ENCODE measurements at places on chromosomes 11 and 22. TPM values are rescaled to one million over a fixed set of nuclear protein-coding genes. Genes with fewer than 3 reads are reported as not detected.

The NLRP6 gene
- 0.73 TPM for total RNA-seq

The SCO2 gene
- total RNA-seq = 2.9 TPM

The SEPTIN3 gene
- 0.54 TPM for total RNA-seq

The DSCAML1 gene
- total RNA-seq = 1.3 TPM

The LDHAL6A gene
- not detected for total RNA-seq

DNA sequence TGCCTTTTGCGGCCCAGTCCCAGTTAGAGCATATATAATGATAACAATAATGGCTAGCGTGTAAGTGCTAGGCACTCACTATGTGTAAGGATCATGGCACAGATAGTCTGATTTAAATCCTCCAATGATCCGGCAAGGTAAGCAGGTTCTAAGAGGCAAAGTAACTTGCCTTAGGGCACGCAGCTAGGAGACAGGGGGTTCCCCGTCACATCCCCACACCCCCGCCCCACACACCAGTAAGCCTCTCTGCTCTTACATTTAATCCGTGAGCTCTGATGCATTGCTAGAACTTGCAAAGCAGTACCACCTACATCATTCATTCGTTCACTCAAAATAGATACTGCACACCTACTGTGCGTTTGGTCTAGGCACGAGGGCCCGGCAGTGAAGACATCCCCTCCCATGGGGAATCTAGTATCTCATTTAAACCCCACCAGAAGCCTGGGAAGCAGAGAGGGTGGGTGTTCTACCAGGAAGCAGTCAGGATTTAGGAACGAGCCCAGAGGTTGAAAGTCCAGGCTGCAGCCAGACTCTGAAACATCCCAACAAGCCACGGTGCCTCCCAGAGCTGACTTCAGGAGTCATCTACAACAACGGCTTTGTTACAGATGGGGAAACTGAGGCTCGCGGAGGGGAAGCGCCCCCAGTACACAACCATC is 20.6 kb downstream of the TMPRSS6 start:
- no peaks in the 10 kb centered on the region for H3K36me3 ChIP-seq
- no peak for DNase-seq
- H3K27me3 ChIP-seq = no peaks in the 10 kb centered on the region
- no peaks in the 10 kb centered on the region for H3K4me1 ChIP-seq
- H3K4me3 ChIP-seq = no peak overlapping the region
- H3K27ac ChIP-seq = no peak overlapping the region

DNA sequence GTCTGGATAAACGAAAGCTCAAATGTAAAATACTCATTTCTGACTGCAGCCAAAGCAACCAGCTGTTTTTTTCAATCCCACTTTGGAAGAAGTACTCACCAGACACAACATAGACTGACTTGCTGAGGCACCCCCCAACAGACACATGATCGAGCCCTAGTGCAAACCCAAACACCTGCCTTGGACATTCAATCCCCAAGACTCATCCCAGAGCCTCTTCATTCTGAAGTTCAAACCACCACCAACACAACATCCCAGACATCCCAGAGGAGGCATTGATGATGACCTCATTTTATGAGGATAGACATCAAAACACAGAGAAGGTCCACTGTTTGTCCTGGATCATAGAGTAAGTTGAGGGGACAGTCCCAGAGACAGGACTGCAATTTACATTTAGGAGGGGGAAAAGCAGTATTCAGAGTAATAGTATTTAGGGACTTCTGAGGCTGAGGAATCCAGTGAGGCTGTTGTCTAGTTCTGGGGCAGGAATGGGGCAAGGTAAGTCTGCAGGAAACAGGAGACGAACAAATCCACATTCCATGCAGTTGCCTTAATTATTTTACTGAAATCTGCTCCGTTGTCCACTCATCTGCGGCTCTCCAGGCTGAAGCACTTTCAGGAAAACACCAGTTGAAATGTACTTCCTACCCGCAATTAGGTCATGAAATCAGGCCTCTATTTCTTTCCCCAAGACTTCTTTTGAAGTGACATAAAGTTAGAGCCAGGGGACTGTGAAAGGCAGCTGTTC is 54.8 kb downstream of the CLPB start:
- H3K27me3 ChIP-seq = no peaks in the 10 kb centered on the region
- H3K36me3 ChIP-seq = no peaks in the 10 kb centered on the region
- H3K4me1 ChIP-seq = peaks cover 25% of the 10 kb centered on the region
- peak overlapping the region; percentile 67 for H3K27ac ChIP-seq
- DNase-seq = no peak
- no peak overlapping the region for H3K4me3 ChIP-seq

GRCh38 chr22:36365020-36365411 is 22.8 kb downstream of the MYH9 start:
- H3K27me3 ChIP-seq = no peaks in the 10 kb centered on the region
- H3K27ac ChIP-seq = peak overlapping the region; percentile 93
- DNase-seq = peak; percentile 54
- H3K4me1 ChIP-seq = peaks cover 96% of the 10 kb centered on the region
- no peaks in the 10 kb centered on the region for H3K36me3 ChIP-seq

- H3K36me3 ChIP-seq = no peaks in the 10 kb centered on the region
- H3K4me1 ChIP-seq = peaks cover 8% of the 10 kb centered on the region
- no peak for DNase-seq
Observed at GRCh38 chr11:117300773-117301172, 9.6 kb downstream of the BACE1-AS start.

DNA sequence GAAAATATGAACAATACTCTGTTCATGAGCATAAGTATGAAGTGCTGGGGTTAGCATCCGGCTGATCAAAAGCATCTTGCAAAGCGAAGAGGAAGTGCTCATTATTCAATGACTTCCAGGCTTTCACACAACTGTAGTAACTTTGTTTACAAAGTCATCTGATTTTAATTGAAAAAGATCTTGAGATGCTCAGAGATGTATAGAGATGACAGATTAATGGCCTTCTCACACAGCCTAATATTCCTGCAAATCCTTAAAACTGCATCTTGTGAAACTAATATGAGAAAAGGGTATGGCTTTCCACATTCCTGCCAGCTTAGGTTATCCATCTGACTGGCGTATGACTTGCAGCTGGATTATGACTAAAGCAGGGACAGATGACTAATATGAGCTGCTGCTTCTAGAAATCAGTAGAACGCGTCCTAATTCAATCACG is 125.4 kb downstream of the CASP12 start:
- no peak for DNase-seq
- no peaks in the 10 kb centered on the region for H3K4me1 ChIP-seq
- H3K4me3 ChIP-seq = no peak overlapping the region
- H3K27me3 ChIP-seq = no peaks in the 10 kb centered on the region
- no peak overlapping the region for H3K27ac ChIP-seq

DNA sequence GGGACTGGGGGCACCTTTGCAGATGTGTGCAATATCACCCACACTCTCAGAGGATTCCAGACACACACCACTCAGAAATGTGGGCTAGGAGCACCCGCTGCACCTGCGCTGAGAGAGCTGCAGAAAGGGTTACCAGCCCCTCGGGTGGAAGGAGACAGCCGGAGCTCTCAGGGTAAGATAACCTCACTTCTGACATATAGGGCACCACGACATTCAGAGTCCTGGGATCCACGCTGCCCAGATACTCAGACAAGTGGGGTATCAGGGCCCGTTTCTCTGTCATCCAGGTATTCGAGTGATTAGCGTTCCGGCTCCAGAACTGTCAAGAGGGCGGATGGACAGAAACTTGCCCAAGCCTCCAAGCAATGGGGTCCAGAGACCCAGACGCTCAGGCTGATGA is 6.2 kb upstream of the SYT8 start:
- H3K27me3 ChIP-seq = no peaks in the 10 kb centered on the region
- H3K4me1 ChIP-seq = peaks cover 18% of the 10 kb centered on the region
- H3K36me3 ChIP-seq = no peaks in the 10 kb centered on the region
- H3K4me3 ChIP-seq = no peak overlapping the region
- no peak overlapping the region for H3K27ac ChIP-seq

- no peak overlapping the region for H3K27ac ChIP-seq
- no peak for DNase-seq
- no peaks in the 10 kb centered on the region for H3K27me3 ChIP-seq
- H3K4me1 ChIP-seq = peaks cover 25% of the 10 kb centered on the region
Observed at GRCh38 chr11:67631411-67631810, 1.7 kb upstream of the NUDT8 start.

GRCh38 chr11:10770626-10771254 is 19.7 kb downstream of the CTR9 start:
- no peak overlapping the region for H3K4me3 ChIP-seq
- H3K4me1 ChIP-seq = no peaks in the 10 kb centered on the region
- peak; percentile 59 for DNase-seq

GRCh38 chr22:38699784-38700183 is 959 bp downstream of the JOSD1 start:
- no peaks in the 10 kb centered on the region for H3K27me3 ChIP-seq
- peak overlapping the region; percentile 91 for H3K27ac ChIP-seq
- H3K36me3 ChIP-seq = no peaks in the 10 kb centered on the region
- peak overlapping the region; percentile 98 for H3K4me3 ChIP-seq
- peaks cover 55% of the 10 kb centered on the region for H3K4me1 ChIP-seq

DNA sequence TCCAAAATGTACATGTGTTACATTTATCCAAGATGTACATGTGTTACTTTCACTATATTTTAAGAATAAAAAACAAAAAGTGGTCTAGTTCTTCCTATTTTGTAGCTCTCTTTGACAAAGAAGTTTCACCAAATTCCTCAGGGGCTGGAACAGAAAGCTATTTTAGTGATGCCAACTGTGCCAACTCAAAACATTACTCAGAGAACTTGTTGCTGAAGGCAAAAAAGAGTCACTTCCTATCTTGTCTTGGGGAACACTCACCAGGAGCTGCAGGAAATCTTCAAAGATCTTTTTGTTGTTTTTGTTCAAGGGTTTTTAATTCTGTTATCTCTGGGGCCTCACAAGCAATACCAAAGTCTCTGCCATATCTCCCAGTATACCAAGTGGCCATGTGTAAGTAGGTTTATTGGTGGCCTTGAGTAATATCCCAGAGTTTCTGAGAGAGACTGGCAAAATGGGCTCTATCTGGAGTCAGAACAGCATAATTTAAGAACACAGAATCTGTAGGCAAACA is 13.6 kb upstream of the EED start:
- no peak overlapping the region for H3K4me3 ChIP-seq
- H3K27ac ChIP-seq = no peak overlapping the region
- H3K36me3 ChIP-seq = no peaks in the 10 kb centered on the region
- DNase-seq = no peak
- H3K4me1 ChIP-seq = no peaks in the 10 kb centered on the region

DNA sequence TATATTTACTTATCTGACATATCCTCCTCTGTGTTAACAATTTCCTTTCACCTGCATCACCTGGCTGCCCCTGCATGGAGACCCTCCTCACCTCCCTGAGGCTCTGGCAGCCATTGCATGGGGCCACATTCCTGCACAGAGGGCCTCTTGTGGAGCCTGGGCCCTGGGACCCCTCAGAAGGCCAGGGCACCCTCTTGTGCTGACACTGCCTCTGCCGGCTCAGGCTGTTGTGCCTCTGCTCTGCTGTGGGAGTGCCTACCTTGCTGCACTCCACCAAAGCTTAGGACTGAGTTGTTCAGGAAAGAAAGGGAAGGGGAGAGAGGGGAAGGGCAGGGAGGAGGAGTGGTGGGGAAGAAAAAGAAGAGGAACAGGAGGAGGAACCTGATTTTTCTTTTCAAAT is 194.5 kb downstream of the ADAMTS15 start:
- H3K4me1 ChIP-seq = peaks cover 6% of the 10 kb centered on the region
- no peak overlapping the region for H3K27ac ChIP-seq
- no peaks in the 10 kb centered on the region for H3K36me3 ChIP-seq
- DNase-seq = no peak

- H3K4me1 ChIP-seq = peaks cover 4% of the 10 kb centered on the region
- H3K4me3 ChIP-seq = no peak overlapping the region
- peak; percentile 50 for DNase-seq
- peaks cover 26% of the 10 kb centered on the region for H3K36me3 ChIP-seq
Observed at GRCh38 chr11:116874251-116874650, 36.8 kb upstream of the APOA1 start.

DNA sequence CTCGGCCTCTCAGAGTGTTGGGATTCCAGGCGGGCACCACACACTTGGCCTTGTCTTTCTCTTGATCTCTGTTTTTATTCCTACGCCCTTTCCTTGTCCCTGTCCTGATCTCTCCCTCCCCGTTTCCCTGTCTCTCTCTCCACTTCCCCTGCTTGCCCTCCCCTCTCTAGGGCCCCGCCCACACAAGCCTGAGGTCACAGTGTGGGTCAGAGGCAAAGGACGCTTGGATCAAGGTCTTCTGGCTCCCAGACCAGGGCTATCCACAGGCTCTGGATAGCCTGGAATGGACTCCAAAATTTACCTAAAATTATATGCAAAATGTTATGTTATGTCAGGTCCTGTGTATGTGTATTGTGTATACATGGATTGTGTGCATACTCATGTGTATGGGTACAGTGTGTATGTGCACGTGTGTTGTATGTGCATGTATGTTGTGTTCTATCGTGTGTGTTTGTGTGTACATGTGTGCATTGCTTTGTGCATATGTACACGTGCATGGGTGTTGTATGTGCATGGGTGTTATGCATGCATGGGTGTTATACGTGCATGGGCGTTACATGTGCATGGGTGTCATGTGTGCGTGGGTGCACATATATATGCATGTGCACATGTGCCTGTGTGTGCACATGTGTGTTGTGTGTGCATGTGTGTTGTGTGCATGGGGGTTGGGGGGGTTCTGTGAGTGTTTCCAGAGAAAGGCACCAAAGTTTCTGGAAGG is 38.3 kb downstream of the TP53I11 start:
- DNase-seq = no peak
- H3K27me3 ChIP-seq = no peaks in the 10 kb centered on the region
- no peak overlapping the region for H3K4me3 ChIP-seq
- H3K27ac ChIP-seq = no peak overlapping the region

DNA sequence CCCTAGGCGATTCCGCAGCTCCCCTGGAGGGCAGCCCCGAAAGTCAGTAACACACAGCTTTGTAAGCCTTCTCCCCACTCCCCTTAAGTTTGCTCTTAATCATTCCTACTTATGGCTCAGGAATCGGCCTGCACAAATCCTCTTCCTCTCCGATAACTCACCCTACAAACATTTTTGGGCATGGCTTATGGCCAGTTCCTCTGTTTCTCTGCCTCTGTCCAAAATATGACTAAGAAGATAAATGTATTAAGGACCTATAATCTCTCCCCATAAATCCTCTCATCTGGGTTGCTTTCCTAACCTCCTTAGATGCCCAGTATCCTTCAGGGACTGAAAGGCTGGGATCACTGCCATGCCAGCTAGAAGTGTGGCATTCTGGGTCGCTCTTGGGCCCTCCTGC is 41.0 kb downstream of the PAMR1 start:
- no peak overlapping the region for H3K4me3 ChIP-seq
- no peaks in the 10 kb centered on the region for H3K27me3 ChIP-seq
- peaks cover 28% of the 10 kb centered on the region for H3K4me1 ChIP-seq
- H3K27ac ChIP-seq = no peak overlapping the region
- DNase-seq = no peak

- H3K27ac ChIP-seq = no peak overlapping the region
- DNase-seq = no peak
- H3K27me3 ChIP-seq = no peaks in the 10 kb centered on the region
- H3K4me1 ChIP-seq = no peaks in the 10 kb centered on the region
Observed at GRCh38 chr11:20178976-20179375, 18.7 kb upstream of the DBX1 start.
